ENCODE measurements at places on chromosomes 3 and 15.

DNA sequence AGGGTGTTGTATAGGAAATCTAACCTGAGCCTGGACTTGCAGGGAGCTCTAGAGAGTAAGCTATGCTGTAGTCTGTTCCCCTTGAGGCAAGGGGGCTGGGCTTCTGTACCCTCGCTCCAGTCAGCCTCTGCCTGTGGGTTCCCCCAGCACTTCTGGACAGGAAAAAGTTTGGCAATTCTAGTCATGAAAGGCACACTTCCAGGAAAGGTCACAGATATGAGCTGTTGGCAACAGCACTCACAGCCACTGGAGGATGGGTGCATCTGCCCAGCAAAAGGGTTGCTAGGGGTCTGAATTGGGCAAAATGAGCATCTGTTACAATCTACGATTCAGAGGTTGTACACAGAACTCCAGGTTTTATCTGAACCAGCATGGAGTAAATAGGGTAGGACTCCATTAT lies 281.2 kb downstream of the ERC2 start:
- DNase-seq, result no peak

DNA sequence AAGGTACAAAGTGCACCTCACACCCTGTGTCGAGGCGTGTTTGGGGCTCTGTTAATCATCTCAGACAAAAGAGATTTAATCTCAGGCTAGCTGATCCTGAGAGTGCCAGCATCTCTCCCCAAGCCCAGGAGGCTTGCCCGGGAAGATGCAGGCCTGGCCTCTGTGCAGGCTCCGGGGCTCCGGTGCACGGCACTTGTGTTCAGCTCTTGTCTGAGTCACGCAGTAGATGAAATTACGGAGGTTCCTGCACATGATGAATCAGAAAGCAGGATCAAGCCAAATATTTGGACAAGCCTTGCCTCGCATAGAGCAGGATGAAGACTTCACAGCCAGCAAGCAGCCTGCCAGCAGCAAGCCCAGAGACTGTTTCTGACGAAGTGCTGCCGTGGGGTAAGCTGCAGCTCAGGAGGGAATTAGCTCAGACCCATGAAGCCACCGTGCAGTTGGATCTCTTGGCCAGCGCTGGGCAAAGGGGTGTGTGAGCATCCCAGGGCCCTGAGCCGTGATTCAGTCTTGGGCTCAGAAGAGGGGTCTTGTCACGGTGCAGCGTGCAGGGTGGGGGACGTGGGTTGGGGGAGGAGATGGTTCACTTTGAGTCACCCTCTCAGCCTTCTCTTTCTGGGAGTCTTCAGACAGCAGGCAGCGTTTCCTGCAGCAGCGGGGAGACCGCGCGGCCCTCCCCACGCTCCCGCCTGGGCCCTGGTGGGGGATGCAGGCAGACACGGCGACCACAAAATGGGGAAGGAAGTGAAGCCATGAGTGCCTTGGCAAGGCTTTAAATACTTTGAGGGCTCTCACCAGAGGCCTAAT lies 89.2 kb upstream of the MEF2A start:
- DNase-seq, result peak; percentile 45

DNA sequence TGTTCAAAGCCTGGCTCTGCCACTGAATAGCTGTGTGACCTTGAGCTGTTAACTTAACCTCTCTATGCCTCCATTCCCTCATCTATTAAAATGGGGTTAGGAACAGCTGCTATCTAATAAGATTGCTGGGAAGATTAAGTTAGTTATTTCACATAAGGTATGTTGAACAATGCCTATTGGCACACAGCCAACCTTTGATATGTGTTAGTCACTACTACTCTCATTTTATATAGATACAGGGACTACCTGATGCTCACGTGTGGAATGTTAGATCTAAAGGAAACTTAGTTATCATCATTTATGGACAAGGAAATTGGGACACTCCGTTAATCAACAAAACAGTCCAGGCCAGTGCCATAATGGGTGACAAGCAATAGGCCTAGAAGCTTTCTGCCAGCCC lies 332.4 kb upstream of the PPP2R3A start:
- no peak for DNase-seq

GRCh38 chr3:170599091-170599490 lies 13.2 kb upstream of the SLC7A14 start:
- DNase-seq, result no peak

- DNase-seq, result peak; percentile 89
Measured at GRCh38 chr3:51669241-51670052, 1.6 kb upstream of the TEX264 start.

DNA sequence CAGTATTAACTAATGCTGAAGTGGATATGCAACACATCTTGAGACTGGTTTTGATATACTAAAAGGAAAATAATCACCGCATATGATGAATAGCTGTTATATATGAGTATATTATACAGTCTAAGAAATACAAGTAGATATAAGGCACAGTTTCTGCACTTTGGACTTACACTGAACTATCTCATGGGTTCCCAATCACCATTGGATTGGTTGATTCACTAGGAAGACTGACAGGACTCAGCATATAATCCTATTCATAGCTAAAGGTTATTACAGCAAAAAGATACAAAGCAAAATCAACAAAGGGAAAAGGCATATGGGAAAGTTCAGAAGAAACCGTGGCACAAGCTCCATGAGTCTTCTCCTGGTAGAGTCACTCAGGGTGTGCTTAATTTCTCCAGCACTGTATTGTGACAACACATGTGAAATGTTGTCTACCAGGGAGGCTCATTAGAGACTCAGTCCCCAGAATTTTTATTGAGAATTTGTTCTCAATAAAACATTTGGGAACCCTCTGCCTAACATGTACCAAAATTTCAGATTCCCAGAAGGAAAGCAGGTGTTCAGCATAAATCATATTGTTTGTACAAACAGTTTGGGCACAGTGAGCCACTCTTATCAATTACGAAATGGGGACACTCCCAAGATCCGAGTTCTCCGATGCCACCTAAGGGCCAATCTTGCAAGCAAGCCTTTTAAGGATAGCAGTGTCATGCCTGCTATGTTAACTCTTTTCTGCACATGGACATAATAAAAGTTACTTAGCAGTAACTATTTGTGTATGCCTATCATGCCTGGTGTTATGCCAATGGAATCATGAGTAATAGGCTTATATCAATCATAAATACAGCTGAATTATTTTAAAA lies 26.8 kb downstream of the CMC1 start:
- no peak for DNase-seq

DNA sequence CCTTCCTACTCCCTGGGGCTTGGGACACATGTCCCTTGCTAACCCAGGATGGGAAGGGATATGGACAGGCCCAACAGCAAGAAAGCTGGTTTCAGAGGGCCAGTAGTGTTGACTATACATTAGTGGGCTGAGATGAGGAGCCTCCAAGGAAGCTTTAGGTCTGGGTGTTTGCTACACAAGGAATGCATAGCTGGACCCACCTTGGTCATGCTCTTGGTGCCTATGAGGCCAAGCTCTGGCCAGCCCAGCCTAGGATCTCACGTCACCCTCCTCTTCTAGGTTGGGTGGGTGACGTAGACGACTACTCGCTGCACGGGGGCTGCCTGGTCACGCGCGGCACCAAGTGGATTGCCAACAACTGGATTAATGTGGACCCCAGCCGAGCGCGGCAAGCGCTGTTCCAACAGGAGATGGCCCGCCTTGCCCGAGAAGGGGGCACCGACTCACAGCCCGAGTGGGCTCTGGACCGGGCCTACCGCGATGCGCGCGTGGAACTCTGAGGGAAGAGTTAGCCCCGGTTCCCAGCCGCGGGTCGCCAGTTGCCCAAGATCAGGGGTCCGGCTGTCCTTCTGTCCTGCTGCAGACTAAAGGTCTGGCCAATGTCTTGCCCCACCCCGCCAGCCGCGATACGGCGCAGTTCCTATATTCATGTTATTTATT lies 653 bp upstream of the WDR6 start:
- DNase-seq, result peak; percentile 73

GRCh38 chr3:45442679-45443253 lies 54.4 kb downstream of the LARS2 start:
- peak; percentile 76 for DNase-seq

GRCh38 chr3:185114756-185115155 lies 38.1 kb downstream of the C3orf70 start:
- DNase-seq, result no peak

DNA sequence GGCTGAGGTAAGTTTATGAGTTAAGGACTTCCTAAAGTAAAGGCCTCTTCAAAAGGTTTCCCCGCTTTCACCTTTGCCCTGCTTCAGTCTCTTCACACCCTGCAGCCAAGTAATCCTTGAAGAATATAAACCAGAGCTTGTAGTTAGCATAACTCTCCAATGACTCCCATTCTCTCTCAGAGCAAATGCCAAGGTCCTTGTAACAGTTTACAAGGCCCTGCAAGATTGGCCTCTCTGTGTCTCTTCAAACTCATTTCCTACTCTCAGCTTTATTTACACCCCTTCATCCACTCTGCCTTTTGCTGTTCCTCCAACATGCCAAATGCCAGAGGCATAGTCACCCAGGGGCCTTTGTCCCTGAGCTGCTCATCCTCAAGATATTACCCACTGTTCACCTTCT lies 60.5 kb upstream of the MME start:
- DNase-seq, result no peak

- no peak for DNase-seq
Measured at GRCh38 chr3:98967758-98968157, 66.3 kb upstream of the DCBLD2 start.

DNA sequence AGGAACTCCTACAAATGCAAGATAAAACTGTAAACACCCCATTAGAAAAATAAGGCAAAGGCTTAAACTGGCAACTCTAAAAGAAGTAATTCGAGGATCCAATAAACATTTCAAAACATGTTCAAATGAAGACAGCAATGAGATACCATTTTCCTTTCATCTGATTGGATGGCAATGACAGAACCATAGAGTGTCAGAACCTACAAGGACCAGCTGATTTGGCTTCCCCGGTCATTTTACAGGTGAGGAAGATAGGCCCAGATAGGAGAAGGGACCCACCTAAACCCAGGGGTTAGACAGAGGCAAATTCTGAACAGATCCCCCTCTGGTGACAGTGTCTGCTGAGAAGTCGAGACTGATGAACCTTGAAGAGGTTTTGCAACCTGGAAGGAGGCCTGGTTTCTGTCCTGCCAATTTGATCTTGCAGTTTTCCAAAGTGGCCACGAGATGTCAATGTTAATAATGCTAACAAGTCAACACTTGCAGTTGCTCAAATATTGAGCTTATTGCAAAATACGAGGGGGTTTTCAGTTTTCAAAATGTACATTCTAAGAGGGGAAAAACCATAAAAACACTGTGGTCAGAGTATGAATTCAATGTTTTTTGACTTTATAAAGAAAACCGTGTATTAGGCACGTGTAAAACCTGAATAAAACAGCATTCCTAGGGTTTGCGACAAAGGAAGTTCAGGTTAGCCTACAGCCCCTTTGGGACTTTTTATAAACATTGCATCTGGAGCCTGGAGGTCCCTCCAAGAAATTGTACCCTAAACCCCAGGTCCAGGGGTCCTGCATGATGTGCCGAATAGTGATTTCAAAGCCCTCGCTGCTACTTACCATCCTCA lies 21.5 kb downstream of the CFAP161 start:
- DNase-seq, result peak; percentile 55

DNA sequence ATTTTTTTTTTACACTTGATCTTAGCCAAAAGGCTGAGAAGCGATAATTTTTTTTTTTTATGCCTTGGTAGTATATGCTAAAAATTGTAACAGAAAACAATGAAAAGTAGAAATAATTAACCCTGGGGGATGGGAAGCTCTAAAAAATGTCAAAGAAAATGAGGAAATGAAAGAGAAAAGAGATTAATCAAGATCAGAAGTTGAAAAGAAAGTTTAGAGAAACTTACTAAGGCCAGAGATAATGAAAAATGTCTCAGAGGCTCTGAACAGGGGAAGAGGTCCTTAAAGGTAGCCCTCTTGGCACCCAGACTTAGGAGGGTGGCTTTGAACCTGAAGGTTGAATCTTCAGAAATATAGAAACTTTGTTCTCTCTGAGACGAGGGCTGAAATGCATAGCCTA lies 58.6 kb upstream of the ZBED2 start:
- DNase-seq, result no peak

GRCh38 chr15:77974098-77974414 lies 103.5 kb downstream of the TBC1D2B start:
- no peak for DNase-seq

- no peak for DNase-seq
Measured at GRCh38 chr3:105606016-105606415, 239.3 kb downstream of the ALCAM start.

GRCh38 chr3:120066634-120067033 lies 27.6 kb downstream of the GSK3B start:
- no peak for DNase-seq

- no peak for DNase-seq
Measured at GRCh38 chr15:57609805-57610529, 18.3 kb downstream of the MYZAP start.

DNA sequence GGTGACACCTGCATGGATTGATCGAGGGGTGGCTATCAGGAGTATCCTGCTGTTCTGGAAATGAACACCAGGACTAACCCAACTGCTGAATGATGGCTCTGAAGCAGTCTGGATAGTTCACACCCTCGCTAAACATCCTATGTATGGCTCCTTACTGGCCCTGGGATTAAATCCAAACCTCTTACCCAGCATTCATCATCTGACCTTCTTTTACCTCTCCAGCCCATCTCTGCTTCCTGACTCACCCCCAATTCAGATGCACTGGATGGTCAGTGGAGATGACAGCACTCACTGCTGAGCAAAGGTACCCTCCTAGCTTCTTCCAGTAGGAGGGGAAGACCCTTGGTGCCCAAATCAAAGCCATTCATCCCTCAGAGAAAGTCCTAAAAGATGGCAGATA lies 235.2 kb upstream of the TRIM42 start:
- no peak for DNase-seq

DNA sequence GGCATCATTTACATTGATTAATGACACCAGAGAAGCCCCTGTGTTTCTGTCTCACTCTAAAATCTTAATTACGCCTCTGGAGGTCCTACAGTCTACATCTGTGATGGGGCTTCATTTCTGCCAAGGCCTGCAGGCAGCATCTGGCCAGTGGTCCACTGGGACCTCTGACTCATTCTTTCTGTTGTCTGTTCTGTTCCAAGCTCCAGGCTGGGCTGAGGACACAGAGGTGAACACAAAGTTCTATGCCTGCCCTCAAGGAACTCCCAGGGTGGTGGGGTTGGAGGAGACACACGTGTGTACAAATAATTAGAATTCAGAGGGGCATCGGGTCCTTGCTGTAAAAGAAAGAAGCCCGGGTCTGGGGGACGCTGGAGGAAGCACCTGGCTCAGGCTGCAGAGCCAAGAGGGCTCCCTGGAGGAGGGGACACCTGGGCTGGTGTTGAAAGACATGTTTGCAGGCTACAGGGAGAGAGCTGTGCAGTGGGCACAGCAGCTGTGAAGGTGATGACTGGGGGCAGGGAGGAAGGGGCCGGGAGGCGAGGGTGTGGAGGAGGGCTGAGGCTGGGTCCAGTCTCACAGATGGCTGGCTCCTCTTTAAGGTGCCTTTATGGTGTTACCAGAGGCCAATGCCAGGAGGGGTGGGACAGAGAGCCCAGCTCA lies 103.3 kb upstream of the PRR23E start:
- peak; percentile 54 for DNase-seq

GRCh38 chr15:69513986-69514385 lies 61.4 kb downstream of the RPLP1 start:
- DNase-seq, result no peak

- no peak for DNase-seq
Measured at GRCh38 chr3:154193000-154193615, 71.9 kb downstream of the ARHGEF26 start.
